ENCODE measurements at places on chromosomes 5 and 9.

DNA sequence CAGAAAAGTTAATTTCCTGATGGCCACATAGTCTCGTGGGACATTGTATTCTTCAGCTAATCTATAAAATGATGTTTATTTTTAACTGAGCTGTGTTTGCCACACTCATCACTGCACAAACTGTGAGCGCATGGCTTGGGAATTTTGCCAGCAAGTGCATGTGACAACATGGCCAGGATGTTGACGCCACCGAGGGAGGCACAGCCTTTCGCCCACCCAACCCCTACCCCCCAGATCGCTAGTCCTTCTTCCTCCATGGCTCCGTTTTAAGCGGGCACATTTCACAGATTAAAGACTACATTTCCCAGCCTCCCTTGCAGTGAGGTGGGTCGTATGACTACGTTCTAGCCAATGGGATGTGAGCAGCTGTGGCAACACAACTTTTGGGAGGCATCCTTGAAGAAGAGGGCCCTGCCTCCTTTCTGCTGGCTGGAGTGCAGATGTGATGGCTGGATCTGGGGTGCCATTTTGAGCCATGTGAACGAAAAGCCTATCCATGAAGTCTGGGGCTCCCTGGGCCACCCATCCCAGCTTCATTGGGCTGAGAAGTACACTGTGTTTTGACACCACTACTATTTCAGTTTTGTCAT is 7.9 kb downstream of the NRARP start:
- peaks cover 8% of the 10 kb centered on the region for H3K4me1 ChIP-seq
- H3K4me3 ChIP-seq, result no peak overlapping the region
- H3K36me3 ChIP-seq, result no peaks in the 10 kb centered on the region
- peak overlapping the region; percentile 29 for H3K27ac ChIP-seq

DNA sequence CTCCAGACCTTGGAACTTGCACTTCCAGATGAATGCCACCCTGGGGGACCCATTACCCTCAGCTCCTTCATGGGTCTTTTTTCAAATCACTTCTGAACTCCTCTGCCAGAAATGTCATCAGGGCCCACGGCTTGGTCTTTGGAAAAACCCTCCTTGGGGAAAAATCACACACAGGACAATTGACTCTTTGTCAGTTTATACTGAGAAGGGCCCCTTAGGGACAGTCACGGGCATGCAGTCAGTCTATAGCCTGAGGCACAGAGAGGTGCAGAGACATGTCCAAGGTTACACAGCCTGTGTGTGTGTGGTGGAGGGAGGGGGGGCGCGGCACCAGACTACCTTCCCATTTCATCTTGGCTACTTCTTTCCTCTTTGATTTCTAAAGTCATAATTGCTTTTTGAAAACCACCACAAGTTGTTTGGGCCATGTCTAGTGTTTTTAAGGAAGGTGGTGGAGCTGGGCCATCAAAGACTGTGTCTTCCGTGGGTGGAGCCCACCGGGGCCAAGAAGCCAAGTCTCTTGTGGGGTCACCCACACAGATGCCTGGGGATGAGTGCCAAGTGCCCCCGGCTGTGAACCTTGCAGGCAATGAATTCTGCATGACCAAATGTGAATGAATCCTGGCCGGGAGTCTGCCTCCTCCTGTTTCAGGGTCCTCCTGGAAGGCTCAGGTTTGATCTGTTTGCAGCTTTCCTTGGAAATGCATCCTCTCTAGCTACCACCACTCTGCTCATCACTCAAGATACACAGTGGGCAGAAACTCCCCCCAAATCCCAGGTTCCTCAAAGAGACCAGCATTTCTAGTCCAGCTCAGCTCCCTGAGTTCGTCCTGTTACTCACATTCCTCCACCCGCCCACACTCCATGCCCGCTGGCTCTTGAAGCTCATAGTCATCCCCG is 200.1 kb upstream of the TBC1D2 start:
- no peak for DNase-seq
- no peaks in the 10 kb centered on the region for H3K36me3 ChIP-seq
- peaks cover 37% of the 10 kb centered on the region for H3K27me3 ChIP-seq

DNA sequence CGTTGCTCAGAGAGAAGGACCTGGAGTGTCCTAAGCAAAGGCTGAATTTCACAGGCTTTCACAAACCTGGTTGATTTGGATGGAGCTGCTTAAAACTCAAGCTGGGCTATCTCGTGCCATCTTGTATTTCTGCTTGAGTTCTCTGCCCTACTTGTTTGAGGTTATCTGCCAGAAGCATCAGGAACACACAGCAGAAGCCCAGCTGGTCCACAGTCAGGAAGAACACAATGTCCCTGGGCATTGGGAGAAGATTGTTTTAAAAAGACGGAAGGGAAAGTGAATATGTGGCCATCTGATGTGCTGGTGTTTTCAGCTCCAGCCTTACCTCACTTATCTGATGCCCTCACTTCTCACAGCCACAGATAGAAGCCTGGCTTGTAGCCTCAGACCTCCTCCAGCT is 32.9 kb upstream of the SLC36A1 start:
- H3K27me3 ChIP-seq, result peaks cover 24% of the 10 kb centered on the region
- no peak overlapping the region for H3K27ac ChIP-seq
- peaks cover 2% of the 10 kb centered on the region for H3K36me3 ChIP-seq
- H3K4me3 ChIP-seq, result no peak overlapping the region

DNA sequence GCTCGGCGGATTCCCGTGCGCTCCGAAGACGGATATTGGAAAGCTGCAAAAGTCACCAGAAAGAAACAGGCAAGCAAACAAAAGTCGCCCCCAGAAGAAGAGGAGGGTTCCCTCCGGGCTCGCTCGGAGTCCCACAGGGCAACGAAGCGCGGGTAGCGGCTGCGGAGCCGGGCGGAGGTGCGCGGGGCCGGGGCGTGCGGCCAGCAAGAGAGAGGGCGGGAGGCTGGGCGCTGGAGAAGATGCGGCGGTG is at the start of gene FBN2:
Gene FBN2, minus strand, starts transcription at position 246 of the 250 bp plus-strand sequence. CDS start 642 bp downstream, outside the sequence.
- no peak within 1 kb of the TSS for H3K27ac ChIP-seq
- H3K4me3 ChIP-seq, result no peak within 1 kb of the TSS
- no peaks in the 10 kb centered on the region for H3K4me1 ChIP-seq
- H3K27me3 ChIP-seq, result peaks cover 47% of the 10 kb centered on the region

DNA sequence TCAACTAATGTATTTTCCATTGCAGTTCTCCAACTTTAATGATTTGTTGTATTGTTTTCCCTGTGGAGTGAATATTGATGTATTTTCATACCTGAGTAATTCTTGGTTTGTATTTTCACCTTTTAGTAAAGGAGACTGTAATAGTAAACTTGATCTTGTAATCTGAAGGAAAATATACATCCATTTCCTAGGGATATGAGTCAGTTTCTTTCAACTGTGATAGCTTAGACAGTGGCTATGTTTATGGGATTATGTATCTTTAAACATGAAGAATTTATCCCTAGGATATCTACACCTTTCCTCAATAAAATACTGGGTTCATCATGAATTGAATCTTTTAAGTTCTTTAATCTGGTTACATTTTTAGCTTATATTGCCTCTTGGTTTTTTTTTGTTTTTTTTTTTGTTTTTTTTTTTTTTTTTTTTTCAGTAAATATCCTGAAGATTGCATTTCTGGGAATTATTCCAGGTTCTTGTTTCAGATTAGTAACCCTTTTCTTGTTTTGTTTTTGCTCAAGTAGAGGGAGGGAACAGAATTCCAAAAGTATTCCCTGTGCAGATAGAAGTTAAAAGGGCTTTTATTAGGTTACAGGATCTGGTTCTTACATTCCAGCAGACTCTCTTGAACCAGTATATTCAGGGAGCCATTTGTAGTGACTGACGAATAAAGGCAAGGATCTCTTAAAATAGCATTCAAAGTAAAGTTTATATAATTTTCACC is 7.1 kb downstream of the WDR36 start:
- H3K4me3 ChIP-seq, result no peak overlapping the region
- DNase-seq, result no peak
- peaks cover 34% of the 10 kb centered on the region for H3K4me1 ChIP-seq
- H3K27me3 ChIP-seq, result no peaks in the 10 kb centered on the region
- no peak overlapping the region for H3K27ac ChIP-seq
